Left cardiac atrium (tissue), 4 donors: ENCODE measurements at places on chromosomes 4 and X. TPM values are rescaled to one million over a fixed set of nuclear protein-coding genes. Genes with fewer than 3 reads are reported as not detected.

HTR2C gene
- not detected for total RNA-seq

DNA sequence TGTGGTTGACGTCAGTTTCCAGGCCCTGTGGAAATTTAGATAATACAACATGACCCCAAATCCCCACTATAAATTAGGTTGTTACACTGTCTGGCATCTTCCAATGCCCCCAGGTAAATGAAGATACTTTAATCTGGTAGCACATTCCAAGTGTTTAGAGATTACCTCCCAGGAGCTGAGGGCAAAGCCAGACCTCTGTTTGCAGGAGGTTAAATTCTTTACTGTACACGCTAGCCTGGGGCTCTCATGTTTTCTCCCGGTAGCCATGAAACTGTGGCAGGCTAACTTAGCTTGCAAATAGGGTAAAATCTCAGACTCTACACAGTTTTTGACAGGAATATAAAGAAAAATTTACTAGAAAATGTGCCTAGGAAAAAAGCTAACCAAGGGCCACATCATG is 450.0 kb downstream of the PDGFC start:
- no peak for DNase-seq

DNA sequence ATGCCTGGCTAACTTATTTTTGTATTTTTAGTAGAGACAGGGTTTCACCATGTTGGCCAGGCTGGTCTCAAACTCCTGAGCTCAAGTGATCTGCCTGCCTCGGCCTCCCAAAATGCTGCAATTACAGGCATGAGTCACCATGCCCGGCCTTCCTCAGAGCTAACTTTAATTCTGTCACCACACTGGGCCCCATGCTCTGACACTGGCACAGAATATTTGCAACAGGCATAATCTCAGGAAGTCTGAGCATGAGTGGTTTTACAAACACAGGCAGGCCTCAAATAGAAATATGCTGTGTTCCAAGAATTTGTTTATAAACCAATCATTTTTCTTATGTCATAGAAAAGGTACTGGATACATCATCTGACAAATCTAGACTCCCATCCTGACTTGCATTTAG is 32.7 kb upstream of the FAM9C start:
- no peak for DNase-seq

- no peak for DNase-seq
Measured at GRCh38 chr4:114378305-114378903, 220.2 kb upstream of the UGT8 start.

GRCh38 chr4:26126143-26126718 is 194.6 kb upstream of the RBPJ start:
- no peak for DNase-seq

DNA sequence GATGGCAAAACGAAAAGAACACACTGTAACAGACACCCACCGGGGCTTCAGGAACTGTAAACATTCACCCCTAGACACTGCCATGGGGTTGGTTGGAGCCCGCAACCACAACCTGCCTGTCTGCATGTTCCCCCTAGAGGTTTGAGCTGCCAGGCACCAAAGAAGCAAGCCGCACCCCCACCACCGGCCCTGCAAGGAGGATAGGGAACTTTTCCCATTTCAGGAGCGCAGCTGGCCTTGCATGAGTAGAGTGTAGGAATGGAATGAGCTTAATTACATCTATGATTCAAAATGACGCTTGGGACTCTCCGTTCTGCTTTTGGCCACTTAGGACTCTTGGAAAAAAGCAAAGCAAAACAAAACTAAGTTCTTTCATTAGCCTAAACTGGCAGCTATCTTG is 243.6 kb upstream of the CTSO start:
- DNase-seq = no peak

GRCh38 chr4:184255871-184256642 is 38.4 kb upstream of the ENPP6 start:
- DNase-seq = no peak

CNKSR2 gene
- total RNA-seq = 1.1 TPM

DNA sequence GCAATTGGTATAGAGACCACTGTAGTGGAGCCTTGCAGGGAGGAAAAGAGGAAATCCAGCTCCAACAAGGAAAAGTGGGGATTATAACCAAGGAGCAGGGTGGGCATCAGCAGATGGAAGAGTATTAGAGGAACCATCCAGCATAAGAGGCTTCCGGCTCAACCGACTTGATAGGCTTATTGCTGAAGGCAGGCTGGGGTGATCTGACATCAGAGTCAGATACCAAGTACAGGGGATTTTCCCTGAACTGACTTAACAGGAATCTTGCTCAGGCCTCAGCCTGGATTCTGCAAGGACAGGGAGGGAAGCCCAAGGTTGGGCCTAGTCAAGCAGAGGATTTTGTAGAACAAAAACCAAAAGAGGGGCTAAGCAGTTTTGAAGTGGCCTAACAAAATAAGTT is 129.6 kb downstream of the DCLK2 start:
- no peak for DNase-seq

GRCh38 chr4:92303621-92304027 is at the start of gene GRID2:
GRID2 (plus strand) TSS chr4:92303966.
- DNase-seq = peak; percentile 28

GRCh38 chrX:155871934-155872333 is 9.2 kb upstream of the VAMP7 start:
- no peak for DNase-seq

DNA sequence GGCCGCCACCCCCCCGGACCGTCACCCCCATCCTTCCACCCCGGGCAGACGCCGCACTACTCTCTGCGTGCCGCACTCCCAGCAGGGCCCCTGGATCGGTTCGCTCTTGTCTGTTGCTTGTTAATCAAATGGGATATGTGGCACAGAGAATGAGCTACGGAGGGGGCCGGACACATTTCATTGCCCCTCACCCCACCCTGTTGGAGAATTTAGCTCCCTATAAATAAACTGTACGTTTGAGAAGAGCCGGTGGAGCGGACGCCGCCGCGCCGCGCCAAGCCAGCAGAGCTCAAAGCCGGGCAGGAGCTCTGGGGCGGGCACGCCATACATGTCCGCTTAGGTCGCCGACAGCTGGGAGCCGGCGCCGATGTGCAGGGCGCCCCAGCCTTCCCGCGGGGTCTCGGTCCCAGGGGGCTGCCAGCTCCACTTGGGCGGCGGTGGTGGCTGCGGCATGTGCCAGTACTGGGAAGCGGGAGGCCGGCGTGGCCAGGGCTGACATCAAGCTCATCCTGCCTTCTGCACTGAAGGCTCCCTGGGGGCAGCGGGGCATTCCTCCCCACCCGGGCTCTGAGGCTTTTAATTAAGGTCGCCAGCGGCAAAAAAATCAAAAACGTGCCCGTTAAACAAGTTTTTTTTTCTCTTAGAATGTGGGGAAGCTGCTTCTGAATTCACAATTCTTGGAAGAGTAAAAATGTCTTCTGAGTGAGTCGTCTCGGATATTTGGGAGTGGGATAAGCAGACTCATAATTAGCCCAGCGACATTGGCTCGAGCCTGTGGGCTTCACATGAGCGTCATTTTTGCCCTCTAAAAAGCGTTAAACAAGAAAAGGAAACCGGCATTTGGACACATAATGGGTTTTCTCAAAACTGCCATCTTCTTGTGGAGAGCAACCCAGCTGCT is 1.1 kb upstream of the PCDH19 start:
- DNase-seq = peak; percentile 20

SCFD2 gene
- total RNA-seq = 13.8 TPM

DNA sequence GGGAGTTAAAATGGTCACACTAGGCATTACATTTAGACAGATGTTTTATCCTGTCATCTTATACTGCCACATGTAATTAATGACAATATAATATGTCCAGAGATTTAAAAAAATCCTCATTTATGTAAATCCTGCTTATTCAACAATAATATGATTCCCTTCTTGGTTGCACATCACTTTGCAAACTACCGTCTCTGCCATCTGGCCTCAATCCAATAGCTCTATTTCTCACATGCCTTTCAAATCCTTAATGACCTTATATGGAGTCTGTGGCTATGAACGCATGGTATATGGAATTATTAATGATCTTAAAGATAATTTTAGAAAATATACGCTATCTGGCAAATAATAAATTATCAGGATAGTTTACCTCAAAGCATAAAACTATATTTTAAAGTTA is 144.5 kb downstream of the NPNT start:
- DNase-seq = no peak

SPANXB1 gene
- total RNA-seq = not detected

GRCh38 chr4:1172971-1173757 is 781 bp upstream of the SPON2 start:
- no peak for DNase-seq

DNA sequence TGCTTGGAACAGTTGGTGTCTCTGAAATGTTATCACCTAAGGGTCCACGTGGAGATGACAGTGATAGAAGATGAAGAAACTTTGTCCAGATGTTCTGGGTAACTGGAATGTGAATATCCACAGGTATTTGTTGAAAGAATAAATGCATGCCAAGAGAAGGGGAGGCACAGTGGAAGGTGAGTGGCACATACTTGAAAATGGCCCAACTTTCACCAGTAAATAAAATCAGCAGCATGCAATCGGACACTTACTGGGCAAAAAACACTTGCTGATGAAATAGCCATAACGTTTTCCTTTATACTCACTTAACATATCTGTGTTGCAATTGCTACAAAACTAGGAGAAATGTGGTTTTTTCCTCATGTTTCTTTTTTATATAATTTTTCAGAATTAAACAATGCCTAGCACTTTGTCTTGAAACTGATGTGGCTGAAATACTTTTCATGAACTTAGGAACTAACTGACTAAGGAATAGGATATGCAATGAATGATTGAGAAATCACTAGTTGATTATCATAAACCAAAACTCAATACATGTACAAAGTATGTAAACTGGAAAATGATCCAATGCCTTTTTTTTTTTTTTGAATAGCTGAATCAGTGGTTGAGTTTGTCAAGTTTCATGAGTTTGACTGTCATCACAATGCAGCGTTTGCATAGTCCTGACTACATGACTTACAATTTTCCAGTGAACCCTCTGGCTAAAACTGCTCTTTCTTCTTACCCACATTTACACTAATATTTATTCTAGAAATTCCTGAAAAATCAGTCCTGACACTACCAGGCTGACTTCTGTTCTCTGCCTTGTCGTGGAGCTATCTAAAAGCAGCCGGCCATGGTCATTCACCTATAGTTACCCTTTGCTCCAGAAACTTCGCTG is 127.4 kb downstream of the CPE start:
- DNase-seq = no peak

- DNase-seq = no peak
Measured at GRCh38 chrX:150847088-150847487, 51.4 kb downstream of the CD99L2 start.

LRAT gene
- 0.29 TPM for total RNA-seq

GRCh38 chr4:111812114-111812513 is 333.1 kb upstream of the FAM241A start:
- DNase-seq = no peak

DNA sequence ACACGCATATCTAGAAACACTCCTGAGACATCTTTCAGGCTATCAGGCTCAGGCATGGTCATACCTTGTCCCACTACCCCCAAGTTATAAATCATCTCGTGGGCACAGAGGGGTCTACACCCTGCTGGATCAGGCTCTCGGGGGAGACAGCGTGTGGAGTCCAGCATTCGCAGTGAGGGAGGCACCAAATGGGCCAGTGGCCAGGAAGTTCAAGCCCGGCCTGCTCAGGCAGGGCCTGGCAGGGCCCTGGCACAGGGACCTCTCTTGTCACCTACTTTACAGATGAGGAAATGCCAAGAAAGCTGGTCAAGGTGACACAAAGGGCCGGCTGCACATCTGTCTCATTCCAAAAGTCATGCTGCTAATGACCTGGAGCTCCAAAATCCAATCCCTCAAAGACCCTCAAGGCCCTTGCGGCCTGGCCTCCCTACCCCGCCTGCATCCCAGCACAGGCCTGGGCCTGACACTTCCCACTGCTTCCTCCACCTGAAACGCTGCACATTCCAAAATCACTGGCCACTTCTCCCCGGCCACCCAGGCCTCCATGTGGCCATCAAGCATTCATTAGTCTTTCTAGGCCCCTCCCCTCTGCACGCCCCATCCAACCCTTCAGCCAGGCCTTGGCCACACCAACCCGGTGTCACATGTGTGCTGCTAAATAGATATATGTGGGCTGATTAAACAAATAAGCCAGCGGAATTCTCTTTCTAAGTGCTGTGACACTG is 35.6 kb downstream of the ACOX3 start:
- no peak for DNase-seq

- no peak for DNase-seq
Measured at GRCh38 chrX:153625271-153626024, 21.6 kb upstream of the DUSP9 start.
